Caco-2 (cell line): ENCODE measurements at places on chromosomes 4 and X.

- peak overlapping the region; percentile 86 for H3K27ac ChIP-seq
- H3K4me1 ChIP-seq, result peaks cover 37% of the 10 kb centered on the region
- no peaks in the 10 kb centered on the region for H3K27me3 ChIP-seq
- no peak for DNase-seq
These were observed 884 bp downstream of the RELL1 start for GRCh38 chr4:37685161-37685822.

DNA sequence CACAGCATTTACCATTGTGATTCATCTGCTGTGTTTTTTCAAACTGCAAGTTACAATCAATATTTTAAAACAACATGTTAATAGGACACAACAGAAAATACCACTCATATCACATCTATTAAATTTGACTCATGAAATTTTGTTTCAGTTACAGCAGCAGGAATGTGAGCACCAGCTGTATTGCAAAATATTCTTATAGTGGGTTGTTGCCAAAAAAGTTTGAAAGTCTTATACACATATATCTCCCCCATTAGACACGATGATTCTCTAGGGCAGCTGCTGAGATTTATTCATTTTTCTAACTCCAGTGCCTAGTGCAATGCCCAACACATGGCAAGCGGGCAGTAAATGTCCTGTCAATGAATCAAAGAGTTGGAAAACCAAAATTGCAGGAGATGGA, 26.6 kb upstream of the NKX3-2 start:
- no peak overlapping the region for H3K4me3 ChIP-seq
- H3K27me3 ChIP-seq, result no peaks in the 10 kb centered on the region
- no peak for DNase-seq
- H3K4me1 ChIP-seq, result no peaks in the 10 kb centered on the region
- H3K27ac ChIP-seq, result no peak overlapping the region
- peaks cover 1% of the 10 kb centered on the region for H3K36me3 ChIP-seq

DNA sequence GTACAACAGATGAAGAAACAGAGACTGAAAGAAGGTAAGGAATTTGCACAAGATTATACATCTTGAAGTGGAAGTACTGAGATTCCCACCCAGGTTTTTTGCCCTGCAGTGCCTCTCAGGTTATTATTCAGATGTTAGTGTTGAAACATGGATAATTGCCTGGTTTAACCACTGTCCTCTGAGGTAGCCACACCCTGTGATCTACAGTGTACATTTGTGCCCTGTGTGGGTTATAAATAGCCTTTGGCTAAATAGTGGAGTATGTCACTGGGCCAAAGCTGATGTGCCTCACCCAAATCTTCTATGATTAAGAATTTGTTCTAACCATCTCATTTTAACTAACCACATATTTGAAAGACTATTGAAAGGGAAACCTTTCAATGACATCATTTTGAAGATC, 5.4 kb upstream of the ASB5 start:
- no peaks in the 10 kb centered on the region for H3K27me3 ChIP-seq
- H3K36me3 ChIP-seq, result no peaks in the 10 kb centered on the region
- no peak for DNase-seq

- H3K27ac ChIP-seq, result no peak overlapping the region
- no peaks in the 10 kb centered on the region for H3K36me3 ChIP-seq
- H3K27me3 ChIP-seq, result no peaks in the 10 kb centered on the region
- H3K4me1 ChIP-seq, result no peaks in the 10 kb centered on the region
- no peak overlapping the region for H3K4me3 ChIP-seq
- no peak for DNase-seq
These were observed 204.9 kb downstream of the AFAP1 start for GRCh38 chr4:7734651-7735260.

DNA sequence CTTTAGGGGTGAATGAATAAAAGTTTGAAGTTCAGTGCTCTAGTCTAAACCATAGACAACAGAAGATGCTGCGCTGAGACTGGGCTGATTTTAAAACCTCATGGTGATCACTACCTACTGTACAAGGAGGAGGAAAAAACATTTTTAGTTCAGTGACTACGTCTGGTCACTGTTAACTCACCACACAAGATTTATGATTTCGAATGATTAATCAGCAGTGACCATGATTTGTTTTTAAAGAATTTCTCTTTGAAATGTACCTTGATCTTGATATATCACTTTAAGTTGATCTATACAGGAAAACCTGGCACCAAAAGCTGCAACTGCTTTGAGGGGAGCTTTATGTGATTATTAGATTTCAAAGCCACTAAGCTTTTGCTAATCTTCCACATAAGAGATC, 286.3 kb downstream of the PDGFC start:
- H3K27ac ChIP-seq, result no peak overlapping the region
- H3K27me3 ChIP-seq, result no peaks in the 10 kb centered on the region
- no peak for DNase-seq
- no peaks in the 10 kb centered on the region for H3K36me3 ChIP-seq
- H3K4me3 ChIP-seq, result no peak overlapping the region
- H3K4me1 ChIP-seq, result no peaks in the 10 kb centered on the region

DNA sequence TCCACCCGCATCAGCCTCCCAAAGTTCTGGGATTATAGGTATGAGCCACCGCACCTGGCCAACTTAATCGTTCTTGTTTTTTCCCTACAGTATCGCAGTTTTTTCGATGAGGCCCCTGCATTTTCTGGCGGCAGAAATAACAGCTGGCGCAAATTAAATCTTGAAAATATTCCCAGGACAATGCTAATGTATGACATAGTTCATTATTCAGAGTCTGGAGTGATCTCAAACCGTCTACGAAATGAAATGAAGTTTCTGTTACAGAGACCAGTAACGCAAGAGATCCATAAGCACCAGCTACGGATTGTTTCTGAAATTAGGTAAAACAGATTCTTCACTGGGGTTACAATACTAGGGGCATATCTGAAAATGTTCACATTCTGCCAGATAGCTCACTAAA, 27.3 kb downstream of the CXorf58 start:
- no peak overlapping the region for H3K27ac ChIP-seq
- peaks cover 15% of the 10 kb centered on the region for H3K4me1 ChIP-seq
- no peaks in the 10 kb centered on the region for H3K27me3 ChIP-seq
- DNase-seq, result no peak

DNA sequence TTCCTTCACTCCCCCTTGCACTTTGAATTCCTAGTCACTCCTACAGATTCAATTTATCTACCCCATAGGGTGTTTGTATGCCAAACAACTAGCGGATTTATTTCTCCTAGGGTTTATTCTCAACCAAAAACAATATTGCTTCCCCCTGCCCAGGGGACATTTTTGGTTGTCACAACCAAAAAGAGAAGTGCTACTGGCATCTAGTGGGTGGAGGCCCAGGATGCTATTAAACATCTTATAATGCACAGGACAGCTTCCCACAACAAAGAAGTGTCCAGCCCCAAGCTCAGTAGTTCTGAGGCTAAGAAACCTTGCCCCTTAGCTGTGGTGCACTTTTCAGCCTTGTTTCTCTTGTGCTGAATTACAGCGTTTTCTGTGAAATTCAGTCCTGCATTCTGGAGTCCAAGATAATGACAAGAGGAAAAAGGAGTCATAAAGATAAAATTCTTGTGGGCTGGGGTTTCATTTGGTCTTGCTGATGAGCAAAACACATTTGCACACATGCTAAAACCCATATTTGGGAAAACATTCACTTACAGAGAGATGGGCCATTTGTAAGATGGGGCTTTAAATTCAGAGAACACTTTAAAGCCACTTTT, 11.2 kb upstream of the SYTL4 start:
- no peaks in the 10 kb centered on the region for H3K36me3 ChIP-seq
- H3K4me1 ChIP-seq, result no peaks in the 10 kb centered on the region
- DNase-seq, result no peak
- H3K4me3 ChIP-seq, result no peak overlapping the region

DNA sequence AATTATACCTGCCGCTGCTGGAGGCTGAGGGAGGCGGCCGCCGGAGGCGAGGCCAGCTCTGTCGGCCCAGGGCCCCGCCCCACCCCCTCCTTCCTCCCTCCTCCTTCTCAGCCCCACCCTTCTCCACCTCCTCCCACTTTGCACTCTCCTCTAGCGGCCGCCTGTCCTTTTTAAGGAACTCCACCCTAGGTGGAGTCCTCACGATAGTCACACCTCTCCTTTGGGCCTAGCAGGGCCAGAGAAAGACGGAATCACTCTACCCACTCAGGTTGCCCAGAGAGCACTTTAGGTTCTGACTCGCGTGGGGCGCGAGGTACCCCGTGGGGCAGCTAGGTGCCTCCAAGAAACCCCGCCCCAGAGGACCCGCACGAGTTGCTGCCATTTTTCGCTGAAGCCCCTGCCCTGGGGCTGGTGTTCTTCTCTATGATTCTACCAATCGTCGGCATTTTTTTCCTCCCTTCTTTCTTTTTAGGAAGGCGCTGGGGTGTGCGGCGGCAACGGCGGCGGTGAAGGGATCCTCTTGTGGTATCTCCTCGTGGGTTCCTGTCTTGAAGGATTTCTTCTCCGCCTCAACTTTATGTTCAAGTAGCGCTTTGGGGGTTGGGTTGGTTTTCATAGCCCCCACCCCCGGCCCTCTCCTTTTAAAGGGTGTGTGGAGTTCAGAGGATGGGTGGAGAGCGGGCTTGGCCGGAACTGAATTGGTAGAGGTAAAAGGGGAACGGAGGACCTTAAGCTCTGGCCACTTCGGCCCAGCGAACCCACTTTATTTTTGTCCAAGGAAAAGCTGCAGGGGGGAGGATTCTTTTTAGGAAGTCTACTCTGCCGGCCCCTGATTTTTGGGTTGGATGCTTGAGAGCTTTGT, at the start of gene KLF8:
Gene KLF8 (plus strand): TSS at position 136 of the 862 bp plus-strand sequence. CDS start 979 bp downstream, outside the sequence.
- DNase-seq, result no peak
- no peak within 1 kb of the TSS for H3K27ac ChIP-seq
- H3K36me3 ChIP-seq, result no peaks in the 10 kb centered on the region
- no peaks in the 10 kb centered on the region for H3K27me3 ChIP-seq
- no peaks in the 10 kb centered on the region for H3K4me1 ChIP-seq
- no peak within 1 kb of the TSS for H3K4me3 ChIP-seq

DNA sequence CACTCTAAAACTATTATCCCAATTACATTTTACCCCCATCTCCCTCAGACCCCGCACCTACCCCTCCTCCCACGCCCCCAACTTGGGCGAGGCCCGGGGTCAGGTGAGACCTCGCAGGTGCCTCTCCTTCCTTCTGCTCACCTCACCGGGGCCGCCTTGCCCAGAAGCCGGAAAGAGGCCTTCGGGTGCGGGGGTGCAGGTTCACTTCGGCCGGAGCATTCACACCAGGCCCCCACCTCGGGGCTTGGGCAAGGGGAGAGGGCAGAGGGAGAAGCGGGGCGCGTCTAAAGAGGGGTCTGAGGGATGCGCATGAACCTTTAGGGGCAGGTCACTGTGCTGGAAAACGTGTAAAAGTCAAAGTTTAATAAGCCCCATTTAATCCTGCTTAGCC, 427 bp downstream of the ZNF182 start:
- H3K27me3 ChIP-seq, result no peaks in the 10 kb centered on the region
- H3K36me3 ChIP-seq, result no peaks in the 10 kb centered on the region
- peak; percentile 1 for DNase-seq
- H3K4me3 ChIP-seq, result peak overlapping the region; percentile 46

DNA sequence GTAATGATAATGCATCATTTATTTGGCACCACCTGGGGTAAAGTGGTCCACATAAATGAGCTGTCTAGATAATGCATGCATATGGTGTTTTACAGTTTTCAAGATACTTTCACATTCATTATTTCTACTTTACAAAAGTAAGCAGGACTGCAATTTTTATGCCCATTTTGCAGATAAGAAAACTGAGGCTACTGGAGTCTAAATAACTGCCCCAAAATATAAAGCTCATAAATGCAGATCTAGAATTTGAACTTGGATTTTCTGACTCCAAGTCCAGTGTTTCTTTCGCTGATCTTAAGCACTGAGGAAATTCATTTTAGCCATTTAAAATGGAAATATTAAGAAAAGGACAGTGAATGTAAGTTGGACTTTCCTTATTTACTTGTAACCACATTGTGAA, 36.5 kb downstream of the GPC3 start:
- H3K4me3 ChIP-seq, result no peak overlapping the region
- no peaks in the 10 kb centered on the region for H3K4me1 ChIP-seq
- no peaks in the 10 kb centered on the region for H3K27me3 ChIP-seq
- no peaks in the 10 kb centered on the region; the same call in 1 of the 2 replicates for H3K36me3 ChIP-seq

GRCh38 chr4:26803211-26803861, 57.3 kb upstream of the STIM2 start:
- H3K4me3 ChIP-seq, result no peak overlapping the region
- no peak overlapping the region for H3K27ac ChIP-seq
- no peaks in the 10 kb centered on the region for H3K27me3 ChIP-seq
- H3K4me1 ChIP-seq, result no peaks in the 10 kb centered on the region
- no peak for DNase-seq

DNA sequence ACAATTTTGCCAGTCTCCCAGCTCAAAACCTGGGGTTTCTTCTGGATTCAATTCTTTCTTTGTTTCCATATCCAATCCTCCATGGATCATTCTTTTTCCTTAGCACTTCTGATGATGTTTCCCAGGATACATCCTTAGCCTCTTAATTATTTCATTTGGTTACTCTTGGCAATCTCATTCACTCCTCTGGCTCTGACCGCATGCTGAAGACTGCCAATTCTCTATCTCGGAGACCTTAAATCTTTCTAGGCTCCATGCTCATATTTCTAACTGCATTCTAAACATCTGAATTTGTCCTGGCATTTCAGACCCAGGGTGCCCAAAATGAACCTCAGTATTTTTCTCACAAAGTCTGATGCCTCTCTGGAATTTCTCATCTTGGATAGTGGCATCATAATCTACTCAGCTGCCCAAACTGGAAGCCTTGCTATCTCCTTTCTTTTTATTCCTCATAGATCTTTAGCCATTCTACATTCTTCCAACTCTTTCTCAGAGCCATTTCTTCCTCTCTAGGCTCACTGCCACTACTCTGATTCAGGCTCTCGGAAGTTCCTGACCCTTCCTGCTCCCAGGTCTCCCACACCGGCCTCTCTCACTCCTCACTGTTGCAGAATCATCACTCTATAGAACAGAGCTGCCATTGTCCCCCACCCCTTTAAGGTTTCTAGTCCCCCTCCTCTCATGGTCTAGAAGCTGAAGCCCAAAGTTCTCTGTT, 290.2 kb downstream of the CAMK2D start:
- H3K4me1 ChIP-seq, result peaks cover 50% of the 10 kb centered on the region
- H3K36me3 ChIP-seq, result no peaks in the 10 kb centered on the region
- H3K4me3 ChIP-seq, result no peak overlapping the region
- H3K27ac ChIP-seq, result peak overlapping the region; percentile 6
